ENCODE measurements at places on chromosomes 7 and 10. TPM values are rescaled to one million over a fixed set of nuclear protein-coding genes. Genes with fewer than 3 reads are reported as not detected.

- H3K4me1 ChIP-seq: no peaks in the 10 kb centered on the region
- no peak overlapping the region for H3K4me3 ChIP-seq
- no peak for DNase-seq
- no peaks in the 10 kb centered on the region for H3K36me3 ChIP-seq
- no peaks in the 10 kb centered on the region for H3K27me3 ChIP-seq
These were observed 1599.9 kb upstream of the LRRTM3 start for GRCh38 chr10:65325913-65326312.

DNA sequence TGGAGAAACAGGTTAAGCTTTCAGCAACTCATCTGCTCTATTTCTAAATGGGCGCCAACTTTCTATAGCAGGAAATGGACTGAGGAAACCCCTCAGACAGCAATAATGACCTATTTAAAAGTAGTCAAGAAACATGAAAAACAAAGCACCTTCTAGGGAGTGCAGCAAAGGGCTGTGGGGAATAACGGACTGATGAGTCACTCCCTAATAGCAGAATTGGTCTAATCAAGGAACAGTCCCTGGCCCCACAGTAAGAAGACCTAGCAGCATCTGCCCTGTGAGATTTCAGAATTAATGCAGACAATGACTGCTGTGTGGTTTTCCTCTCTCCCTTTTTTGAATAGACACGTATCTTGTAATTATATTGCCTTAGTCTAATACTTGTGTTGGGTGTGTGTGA is 602.9 kb downstream of the IPMK start:
- no peak overlapping the region for H3K4me3 ChIP-seq
- DNase-seq: no peak
- H3K36me3 ChIP-seq: no peaks in the 10 kb centered on the region

DNA sequence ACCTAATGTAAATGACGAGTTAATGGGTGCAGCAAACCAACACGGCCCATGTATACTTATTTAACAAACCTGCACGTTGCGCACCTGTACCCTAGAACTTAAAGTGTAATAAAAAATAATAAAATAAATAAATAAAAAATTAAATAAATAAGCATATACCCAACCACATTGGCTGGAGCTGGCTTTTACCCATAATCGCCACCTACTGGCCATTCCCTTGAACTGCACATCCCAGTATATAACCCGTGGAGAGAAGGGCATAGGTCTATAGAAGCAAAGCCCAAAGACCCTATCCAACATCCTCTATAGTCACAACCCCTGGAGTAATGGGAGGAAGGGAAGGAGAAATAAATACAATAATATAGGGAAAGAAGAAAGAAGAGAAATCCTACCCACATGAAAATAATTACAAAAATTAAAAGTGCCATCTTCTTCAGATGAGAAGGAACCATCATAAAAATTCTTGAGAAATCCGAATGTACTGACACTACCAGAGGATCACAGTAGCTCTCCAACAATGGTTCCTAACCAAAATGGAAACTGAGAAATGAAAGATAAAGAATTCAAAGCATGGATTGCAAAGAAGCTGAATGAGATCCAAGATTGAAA is 65.6 kb downstream of the TWIST1 start:
- no peaks in the 10 kb centered on the region for H3K36me3 ChIP-seq
- no peak for DNase-seq

DNA sequence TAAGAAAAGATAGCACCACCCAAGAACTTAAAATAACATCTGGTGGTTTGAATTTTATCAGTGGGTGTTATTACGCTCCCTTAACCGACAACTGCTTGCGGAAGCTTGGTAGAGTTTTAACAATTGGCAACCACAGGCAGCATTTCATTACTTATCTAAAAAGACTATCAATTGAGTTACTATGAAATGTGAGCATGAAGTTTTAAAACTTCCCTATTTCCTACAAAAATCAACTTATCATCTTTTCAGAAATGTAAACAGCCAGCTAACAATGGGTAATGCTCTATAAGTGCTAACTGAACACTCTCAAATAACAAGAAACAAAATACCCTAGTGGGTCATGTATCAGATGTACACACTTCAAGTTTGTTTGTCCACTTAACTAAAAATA is 68.8 kb downstream of the OSBPL3 start:
- no peaks in the 10 kb centered on the region for H3K27me3 ChIP-seq
- peaks cover 9% of the 10 kb centered on the region for H3K4me1 ChIP-seq
- no peaks in the 10 kb centered on the region for H3K36me3 ChIP-seq
- no peak for DNase-seq
- no peak overlapping the region for H3K27ac ChIP-seq

Gene SUGCT
- total RNA-seq: 4.2 TPM

Gene HKDC1
- 9.7 TPM for total RNA-seq

Gene NKX1-2
- total RNA-seq: not detected

Gene TWIST1
- not detected for total RNA-seq
